ENCODE measurements at places on chromosomes 3 and 15.

DNA sequence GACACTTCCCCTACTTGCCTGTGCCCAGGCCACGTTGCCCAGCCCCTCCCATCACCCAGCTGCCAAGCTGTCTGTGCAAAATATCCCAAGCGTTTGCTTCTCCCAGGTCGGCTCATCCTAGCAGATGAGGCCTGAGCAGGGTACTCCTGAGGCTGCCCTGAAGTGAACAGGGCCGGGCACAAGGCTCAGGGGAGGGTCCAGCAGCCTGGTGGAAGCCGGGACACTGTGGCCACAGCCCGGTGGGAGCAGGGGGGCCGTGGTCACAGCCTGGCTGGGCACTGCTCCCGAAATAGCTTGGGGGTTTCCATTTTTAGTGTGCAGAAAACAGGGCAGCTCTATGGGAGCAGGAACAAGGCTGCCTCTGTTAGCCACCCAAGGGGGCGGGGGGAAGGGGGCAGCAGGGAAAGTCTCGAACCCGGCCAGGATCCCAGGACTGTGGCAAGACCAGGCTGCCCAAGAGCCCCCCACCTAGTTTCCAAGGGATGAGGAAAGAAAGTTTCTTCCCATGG, 3.4 kb downstream of the PLXNB1 start:
- no peak for DNase-seq

DNA sequence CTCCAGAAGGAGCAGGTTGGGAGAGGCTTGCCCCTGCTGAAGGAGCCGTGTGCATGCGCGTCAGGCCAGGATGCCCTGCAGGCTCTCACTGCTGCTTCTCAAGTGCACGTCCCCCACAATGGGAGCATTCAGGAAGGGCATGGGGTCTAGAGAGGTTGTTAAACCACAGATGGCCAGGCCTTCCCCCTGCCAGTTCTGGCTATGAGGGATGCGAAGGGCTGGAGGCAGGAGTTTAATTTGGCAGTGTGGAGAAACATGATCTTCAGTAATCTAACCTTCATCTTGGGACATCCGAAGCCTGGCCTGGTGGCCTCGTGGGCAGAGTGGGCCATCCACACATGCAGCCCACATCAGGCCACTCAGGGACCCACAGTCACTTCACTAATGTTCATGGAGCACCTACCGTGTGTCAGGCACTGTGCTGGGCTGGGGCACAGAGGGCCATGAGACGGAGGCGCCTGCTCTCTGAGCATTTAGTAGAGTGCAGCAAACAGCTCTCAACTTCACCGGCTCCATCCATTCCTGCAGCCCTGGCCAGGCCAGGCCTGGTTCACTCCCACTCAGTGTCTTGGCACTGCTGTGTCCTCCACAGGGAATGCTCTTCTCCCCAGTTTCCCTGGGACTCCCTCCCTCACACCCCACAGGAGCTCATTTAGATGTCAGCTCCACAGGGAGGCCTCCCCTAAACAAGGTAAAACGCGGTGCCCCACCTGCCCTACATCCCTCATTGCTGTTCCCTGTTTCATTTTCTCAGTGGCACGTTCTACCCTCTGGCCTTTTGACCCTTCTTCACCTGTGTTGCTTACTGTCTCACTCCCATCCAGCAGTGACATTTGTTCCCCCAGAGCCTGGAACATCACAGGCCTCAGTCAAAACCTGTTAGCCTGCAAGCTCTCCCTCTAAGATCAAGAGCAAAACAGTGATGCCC, 4.0 kb downstream of the CFAP100 start:
- DNase-seq = no peak

DNA sequence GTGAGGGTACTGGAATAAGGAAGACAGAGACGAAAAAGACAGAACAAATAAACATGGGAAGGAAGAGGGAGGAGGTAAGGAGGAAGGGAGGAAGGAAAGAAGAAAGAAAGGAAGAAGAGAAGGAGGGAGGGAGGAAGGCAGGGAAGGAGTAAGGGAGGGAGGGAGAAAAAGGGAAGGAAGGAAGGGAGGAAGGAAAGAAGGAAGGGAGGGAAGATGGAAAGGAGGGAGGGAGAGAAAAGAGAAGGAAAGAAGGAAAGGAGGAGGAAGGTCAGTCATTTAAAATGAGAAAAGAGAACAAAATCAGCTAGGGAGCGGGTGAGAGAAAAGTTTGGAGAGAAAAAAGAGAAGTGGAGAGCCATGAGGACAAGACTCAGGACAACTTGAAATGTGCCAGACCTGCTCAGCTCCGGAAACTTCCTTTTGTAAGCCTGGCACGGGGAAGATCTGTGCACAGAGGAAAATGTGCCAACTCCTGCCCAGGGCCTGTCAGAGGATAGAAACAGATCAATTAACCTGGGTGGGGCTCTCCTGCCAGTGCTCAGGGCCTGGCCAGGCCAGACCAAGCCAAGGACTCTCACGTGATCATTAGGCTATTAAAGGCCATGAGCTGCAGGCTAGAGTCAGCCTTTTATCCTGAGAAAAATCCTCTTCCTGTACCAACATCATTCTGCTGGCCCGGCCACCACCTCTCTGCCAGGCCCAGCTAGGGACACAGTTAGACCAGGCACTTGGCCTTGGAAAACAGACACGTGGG, 50.1 kb upstream of the BCL6 start:
- no peak for DNase-seq

DNA sequence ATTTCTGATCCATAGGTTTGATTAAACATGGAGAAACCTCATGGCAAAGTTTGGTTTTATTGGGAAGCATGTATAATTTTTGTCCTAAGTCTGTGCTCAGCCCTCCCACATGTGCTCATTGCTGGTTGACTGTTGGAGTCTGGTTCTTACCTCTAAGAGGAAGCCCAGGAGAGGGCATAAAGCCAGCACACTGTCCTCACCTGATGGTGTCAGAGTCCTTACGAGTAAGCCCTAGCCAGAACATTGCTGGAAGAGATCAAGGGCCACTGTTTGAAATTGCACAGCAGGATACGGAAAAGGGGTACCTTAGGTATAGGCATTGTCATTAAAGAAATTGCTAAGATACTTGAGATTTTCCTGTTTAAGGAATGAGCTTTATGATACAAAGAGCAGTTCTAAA, 21.3 kb downstream of the MLH1 start:
- DNase-seq = peak; percentile 69

- peak; percentile 86 for DNase-seq
Measured at GRCh38 chr15:42704492-42704926, 32.4 kb downstream of the CDAN1 start.

DNA sequence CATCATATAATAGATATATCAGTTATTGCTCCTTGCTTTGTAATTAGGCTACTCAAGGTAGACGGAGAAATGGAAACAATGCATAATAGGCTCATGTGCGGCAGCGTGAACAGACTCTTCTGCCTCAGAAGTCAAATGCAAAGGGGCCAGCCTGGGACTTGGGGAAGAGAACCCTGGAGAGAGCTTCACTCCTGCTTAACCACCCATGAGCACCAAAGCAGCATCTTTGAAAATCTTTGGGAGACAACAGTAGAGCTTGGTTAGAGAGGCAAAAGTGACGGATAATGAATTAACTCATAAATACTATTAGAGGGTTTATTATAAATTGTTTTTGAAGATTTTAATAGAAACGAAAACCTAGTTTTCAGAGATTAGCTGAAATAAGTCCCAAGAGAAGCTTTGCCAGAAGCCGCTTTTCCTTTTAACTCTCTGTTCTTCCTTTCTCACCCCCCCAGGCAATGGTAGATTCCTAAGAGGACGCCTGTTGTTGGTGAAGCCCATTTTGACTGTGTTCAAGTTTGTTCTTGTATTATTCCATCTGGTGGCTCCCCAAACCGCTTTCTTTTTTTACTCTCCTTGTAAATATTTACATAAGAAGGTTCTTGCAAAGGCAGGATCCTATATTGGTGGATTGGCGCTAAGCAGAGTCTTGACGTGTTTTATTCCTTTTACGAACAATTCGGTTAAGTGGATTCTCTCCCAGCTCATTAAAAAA, 196.0 kb upstream of the TPRG1 start:
- DNase-seq = no peak

DNA sequence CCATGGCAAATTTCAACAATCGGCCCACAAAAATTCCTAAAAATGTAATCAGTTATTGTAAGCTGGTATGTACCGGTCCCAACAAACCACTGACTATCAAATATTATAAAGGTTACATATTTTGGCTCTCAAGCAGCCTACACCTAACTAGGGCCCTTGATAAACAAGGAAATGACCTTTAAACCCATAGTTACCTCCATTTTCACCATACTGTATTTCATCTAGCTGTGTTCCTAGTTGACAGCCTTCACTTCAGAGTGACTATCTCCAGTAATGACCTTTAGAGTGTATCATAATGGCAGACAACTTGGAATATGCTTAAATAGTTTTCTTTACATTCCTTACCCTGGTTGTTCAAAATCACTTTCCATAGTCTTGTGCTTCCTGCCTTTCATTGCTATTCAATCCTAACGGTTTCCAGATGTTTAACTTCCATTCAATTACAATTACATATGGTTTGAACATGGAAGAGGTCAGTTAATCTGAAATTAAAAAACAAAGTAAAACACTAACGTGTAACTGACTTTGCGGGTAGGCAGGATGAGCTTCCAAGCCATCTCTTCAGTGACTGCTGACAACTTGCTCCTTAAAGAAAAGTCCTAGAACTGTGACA, 111.9 kb upstream of the TSC22D2 start:
- DNase-seq = no peak

GRCh38 chr15:60720493-60721256, 241.7 kb upstream of the ICE2 start:
- DNase-seq = no peak

GRCh38 chr3:185595526-185595925, 9.4 kb downstream of the SENP2 start:
- DNase-seq = no peak

DNA sequence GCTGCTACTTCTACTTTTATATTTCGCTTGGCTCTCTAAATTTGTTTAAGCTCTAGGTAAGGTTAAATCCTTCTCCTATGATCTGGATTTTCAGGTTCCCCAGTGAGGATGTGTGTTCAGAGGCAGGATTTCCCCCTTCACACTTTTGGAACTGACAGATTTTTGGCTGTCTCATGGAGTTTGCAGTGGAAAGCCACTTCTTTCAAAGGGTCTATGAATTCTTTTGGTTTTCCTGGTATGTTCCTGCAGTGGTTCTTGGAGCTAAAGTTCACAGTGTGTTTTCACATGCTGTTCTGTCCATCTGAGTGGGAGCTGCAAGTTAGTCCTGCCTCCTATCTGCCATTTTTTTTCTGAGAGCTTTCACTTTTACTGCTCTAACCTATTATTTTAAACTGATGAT, 21.6 kb upstream of the TIGIT start:
- DNase-seq = peak; percentile 88

DNA sequence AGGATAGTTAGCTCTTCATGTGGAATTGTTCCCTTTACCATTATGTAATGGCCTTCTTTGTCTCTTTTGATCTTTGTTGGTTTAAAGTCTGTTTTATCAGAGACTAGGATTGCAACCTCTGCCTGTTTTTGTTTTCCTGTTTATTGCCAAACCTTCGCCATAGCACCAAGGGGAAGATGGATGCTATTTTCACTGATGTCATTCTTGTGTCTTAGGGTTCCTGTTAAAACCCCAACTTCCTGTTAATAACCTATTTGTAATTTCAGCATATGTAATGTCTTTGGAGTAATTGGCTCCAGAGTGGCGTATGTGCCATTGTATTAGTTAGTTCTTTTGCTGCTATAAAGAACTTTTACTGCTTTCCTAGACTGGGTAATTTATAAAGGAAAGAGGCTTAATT, 10.8 kb downstream of the SAMMSON start:
- DNase-seq = no peak

- DNase-seq = no peak
Measured at GRCh38 chr3:189121092-189121491, 50.7 kb upstream of the TPRG1 start.

DNA sequence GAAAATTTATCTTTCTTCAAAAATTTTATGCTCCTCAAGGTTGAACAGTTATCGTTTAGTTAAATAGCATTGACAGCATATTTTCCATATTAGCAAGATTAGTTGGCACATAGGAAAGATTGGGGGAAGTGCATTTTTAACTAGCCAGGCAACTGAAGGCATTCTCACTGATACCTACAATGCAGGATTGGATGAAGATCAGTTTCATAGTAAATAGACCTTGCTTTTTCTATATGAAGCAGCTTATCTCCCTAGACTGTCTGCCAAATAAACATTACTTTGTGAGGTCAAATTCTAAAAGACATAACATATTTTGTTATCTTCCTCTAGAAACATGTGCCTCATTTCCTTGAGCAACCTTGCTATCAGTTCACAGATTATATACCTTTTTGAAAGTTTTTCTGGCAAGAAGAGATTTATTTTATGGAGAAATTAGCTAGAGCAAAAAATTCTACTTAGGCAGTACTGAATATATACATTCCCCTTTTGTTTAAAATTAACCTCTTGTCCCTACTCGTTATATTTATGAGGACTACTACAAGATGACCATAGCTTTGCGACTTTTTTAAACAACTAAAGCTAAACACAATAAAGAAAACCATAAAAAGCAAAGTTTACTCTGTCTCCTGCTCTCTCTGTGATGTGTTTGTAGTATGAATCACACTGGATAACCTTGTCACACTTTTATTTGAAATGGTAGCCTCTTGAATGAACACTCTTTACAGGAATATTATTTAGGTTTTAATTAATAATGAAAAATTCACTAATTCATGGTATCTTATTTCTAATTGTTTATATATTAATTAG, 654.9 kb upstream of the TBL1XR1 start:
- DNase-seq = no peak

GRCh38 chr3:3847994-3848922, 49.0 kb downstream of the LRRN1 start:
- DNase-seq = no peak

DNA sequence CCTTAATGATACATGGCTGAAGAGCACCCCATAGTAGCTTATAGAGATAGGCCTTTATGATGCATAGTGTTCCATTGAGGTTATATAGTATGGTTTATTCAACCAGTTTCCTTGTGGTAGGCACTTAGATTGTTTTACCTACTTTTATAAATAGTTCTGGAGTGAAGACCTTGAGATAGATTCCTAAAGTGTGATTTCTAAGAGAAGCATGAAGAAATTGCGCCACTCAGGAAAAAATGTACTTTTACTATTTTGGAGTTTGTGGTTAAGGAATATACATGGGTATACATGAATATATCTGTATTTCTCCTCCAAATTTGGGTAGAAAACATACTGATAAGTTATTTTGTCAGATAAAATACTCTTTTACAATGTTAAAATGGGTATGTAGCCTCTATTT, 70.5 kb downstream of the CHD2 start:
- DNase-seq = no peak

DNA sequence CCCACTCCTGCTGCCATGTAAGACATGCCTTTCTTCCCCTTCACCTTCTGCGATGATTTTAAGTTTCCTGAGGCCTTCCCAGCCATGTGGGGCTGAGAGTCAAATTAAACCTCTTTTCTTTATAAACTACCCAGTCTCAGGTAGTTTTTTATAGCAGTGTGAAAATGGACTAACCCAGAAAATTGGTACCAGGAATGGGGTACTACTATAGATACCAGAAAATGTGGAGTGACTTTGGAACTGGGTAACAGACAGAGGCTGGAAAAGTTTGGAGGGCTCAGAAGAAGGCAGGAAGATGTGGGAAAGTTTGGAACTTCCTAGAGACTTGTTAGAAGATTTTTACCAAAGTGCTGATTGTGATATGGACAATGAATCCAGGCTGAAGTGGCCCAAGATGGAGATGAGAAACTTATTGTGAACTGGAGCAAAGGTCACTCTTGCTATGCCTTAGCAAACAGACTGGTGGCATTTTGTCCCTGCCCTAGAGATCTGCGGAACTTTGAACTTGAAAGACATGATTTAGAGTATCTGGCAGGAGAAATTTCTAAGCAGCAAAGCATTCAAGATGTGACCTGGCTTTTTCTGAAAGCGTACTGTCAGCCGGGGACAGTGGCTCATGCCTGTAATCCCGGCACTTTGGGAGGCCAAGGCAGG, 52.7 kb downstream of the TMCC1 start:
- DNase-seq = no peak

GRCh38 chr15:78255421-78256043, 8.8 kb upstream of the DNAJA4 start:
- DNase-seq = no peak
